ENCODE measurements at places on chromosomes 16 and 17.

DNA sequence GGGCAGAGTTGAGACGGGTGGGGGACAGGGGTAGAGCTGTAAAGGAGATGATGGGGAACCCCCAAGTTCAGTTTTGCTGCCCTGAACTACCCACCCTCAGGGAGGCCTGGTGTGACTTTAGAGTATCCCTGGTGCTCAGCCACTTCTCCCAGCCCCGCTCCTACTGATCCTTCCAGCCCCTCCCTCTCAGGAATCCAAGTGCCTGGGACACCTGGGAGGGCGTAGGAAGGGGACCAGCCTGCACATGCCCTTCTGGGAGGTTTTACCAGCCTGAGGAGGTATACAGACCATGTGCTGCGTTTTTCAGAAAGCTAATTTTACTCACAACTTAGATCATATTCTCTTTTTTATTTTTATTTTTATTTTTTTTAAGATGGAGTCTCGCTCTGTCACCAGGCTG, 4.1 kb downstream of the ST6GALNAC2 start:
- no peak for DNase-seq

GRCh38 chr17:58306131-58306951, 22.3 kb downstream of the TSPOAP1 start:
- no peak for DNase-seq

DNA sequence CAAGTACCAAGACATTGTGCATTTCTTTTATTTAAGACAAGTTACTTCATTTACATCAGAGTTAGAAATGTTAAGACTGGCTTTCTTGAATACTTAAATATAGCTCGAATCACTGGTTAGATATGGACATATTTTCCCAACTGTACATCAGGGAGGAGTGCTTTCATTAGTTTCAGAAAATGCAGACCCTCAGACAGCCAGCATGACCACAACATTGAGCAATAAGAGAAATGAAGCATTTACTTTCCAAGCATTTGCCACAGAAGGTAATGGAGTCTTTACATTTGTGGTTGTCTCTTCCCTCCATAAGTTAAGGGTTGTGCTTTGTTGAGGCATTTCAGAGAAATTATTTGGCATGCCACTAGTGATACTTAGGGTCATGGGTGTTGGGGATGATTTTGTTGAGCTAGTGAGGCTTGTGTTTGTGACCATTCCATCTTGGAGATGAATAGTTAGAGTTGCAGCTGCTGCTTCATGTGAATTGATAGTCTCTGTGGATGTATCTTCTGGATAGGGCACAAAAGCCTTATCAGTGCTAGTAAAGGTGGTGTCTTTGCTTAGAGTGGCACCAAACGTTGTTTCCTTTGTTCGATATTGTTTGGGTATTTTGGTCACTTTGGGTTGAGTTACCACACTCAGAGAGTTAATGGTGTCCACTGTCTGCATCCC, 2.1 kb downstream of the OMG start:
- DNase-seq = no peak

DNA sequence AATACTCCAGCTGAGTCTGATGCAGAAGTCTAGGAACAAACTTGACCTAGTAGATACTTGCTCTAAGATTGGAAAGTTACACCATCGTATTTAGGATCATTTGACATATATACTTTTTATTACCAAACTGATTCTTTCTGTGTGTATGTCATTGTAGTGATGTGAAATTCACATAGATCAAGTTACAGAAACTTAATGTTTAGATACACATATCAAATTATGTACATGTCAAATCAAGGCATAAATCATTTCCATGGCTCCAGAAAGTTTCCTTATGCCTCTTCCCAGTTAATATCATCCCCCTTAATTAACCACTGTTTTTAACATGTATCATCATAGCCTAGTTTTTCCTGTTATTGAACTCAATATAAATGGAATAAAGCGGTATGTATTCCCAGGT, 292.0 kb upstream of the CDH11 start:
- DNase-seq = no peak

- no peak for DNase-seq
These were observed 1.7 kb upstream of the NPB start for GRCh38 chr17:81900181-81900820.

DNA sequence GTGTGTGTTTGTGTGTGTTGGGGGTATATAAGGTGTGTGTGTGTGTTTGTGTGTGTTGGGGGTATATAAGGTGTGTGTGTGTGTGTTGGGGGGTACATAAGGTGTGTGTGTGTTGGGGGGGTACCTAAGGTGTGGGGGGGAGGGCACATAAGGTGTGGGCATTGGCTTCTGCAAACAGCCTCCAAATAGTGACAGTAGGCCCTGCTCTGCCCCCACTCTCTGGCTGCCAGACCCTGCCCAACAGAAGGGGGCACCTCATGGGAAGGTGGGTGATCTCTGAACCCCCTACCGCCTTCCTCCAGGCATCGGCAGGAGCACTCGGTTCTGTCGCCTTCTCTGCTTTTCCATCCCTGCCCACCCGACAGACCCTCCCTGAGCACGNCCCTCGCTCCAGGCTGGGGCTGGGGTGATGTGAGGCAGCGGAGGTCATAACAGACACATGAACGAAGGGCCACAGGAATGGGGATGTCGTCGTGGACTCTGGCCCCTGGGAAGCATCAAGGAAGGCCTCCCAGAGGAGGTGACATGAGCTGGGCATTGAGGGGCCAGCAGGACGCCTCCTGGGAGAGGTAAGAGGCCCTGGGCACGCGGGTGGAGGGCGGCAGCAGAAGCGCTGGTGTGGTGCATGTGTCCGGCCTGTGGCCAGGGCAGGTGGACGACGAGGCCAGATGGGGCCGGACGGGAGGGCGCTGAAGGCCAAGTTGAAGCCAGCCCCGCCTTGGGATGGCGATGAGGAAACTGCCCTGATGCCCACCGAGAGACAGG, 136.6 kb upstream of the RPH3AL start:
- DNase-seq = no peak

DNA sequence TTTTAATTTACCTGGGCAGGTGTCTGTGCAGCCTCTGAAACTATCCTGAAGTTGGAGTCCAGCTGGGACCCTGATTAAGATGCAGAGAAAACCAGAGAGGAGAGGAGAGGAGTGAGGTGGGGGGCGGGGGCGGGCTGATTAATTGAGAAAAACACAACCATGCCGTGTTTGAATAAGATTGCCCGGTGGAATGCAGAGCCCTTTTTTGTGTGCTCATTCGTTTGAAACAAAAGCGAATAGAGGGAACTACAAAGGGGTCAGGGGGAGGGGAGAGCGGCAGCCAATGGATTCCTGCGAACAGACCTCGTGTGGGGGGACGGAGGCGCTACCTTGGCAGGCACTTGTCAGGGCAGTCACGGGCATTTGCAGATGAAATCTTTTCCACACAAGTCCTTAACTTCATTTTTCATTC, 355.8 kb downstream of the SOX9 start:
- no peak for DNase-seq

DNA sequence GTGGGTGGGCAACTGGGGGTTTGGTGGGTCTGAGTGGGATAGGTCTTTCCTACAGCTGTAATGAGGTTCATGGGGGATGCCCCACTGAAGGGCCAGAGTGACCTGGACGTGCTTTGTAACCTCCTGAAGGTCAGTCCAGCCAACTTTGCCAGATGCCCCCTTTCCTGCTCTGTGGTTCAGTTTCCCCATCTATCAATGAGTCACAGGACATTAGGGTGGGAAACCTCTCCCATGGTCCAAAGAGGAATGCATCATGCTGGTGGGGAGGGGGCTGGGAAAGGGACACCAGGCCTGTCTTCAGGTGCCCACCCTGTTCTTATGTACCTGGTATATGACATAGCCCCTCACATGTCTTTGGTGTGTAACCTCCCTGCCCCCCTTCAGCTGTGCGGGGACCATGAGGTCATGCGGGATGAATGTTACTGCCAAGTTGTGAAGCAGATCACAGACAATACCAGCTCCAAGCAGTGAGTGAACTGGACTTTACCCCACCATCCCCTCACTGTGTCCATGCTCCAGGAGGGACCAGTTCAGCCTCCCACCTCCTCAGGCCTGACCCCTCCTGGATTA, 24.0 kb upstream of the ALKBH5 start:
- DNase-seq = no peak

DNA sequence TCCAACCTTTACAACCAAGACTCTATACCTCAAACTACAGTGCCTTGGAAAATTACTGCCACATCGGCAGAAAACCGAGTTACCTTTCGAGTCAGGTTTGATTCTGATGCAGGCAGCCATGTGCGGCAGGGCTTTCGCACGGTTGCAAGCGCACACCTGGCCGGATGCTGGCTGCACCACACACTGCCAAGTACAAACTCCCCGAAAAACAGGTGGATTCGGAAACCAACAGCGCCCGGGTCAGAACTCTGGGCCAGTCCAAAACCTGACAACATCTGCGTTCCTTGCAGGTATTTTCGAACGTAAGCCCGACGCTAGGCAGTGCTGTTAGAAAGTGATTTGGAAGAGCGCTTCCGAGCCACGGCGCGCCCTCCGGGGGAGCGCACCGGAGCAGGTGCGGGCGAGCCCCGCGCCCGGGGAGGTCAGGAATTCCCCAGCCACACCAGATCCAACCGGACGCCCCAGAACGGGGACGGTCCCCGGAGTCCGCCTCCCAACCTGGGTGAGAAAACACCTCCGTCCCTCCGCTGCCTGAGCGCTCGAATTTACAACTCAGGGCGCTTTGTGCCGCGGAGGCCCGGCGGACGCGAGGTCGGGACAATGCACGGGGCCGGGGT, 1.2 kb downstream of the USP7 start:
- DNase-seq = no peak

DNA sequence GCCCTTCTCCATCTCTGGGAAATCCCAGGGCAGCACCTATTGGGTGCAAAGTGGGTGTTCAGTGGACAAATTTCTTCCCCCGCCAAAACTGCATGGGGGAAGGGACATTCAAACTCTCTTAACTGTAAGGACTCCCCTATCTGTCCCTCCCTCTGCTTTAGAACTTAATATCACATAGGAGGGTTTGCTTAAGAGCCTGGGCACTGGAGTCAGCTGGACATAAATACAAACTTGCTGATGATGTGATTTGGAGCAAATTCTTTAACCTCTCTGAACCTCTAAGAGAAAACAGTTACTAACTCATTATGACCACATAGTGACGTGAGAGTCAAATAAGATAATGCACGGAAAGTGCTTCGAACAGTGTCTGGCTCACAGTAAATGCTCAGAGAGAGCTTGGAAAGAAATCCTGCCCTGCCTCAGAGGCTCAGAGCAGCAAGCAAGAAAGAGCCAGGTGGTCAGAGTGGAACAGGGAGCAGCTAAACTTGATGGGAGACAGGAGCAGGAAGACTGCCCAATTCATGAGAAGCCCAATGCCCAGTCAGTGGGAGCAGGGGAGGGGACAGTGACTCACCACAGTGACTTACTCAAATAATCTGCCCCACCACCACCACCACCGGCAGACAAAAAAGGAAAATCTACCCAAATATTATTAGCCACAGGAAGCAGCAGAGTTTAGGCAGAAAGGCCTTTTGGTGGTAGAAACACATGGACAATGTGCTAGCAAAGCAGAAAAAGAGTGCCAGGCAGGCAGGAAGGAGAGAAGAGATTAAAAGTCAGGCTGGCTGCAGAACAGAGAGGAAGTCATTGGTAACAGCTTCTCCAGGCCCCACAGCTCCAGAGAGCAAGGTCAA, 23.9 kb upstream of the CCL1 start:
- DNase-seq = no peak

GRCh38 chr17:80026359-80027042, 9.2 kb downstream of the TBC1D16 start:
- no peak for DNase-seq

DNA sequence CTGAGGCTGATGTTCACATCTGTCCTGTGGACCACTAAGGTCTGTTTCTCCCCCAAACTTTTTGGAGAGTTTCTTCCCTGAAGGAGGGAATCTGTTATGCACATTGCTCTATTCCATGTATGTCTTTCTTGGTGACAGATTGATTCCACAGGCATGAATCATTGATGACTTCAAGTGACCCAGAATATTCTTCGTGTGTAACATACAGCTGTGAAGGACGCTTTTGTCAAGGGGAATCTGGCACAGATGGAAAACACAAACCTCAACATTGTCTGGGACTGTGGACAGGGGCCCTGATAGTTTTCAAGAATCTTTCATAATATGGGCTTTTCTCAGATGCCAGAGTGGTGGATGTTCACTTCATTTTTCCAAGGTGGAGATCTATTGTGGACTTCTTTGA, 223.1 kb upstream of the MAF start:
- no peak for DNase-seq

- DNase-seq = no peak
These were observed 212.7 kb downstream of the CPPED1 start for GRCh38 chr16:12590963-12591362.

DNA sequence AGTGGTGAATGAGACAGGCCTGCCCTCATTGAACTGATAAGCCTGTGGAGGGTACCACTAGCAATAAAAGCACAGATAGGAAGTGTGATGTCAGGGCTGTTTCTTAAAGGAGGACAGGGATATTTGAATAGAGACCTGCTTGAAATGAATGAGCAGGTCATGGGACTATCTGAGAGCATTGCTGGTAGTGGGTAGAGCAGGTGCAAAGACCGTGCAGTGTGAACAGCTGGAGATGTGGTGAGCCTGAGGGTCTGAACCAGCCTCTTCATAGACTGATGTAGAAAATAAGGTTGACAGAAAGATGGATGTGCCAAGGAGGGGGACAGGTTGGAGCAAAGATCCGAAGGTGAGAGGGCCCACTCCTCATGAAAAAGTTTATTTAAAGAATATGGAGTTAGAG, 2.4 kb downstream of the NUP93 start:
- DNase-seq = no peak

DNA sequence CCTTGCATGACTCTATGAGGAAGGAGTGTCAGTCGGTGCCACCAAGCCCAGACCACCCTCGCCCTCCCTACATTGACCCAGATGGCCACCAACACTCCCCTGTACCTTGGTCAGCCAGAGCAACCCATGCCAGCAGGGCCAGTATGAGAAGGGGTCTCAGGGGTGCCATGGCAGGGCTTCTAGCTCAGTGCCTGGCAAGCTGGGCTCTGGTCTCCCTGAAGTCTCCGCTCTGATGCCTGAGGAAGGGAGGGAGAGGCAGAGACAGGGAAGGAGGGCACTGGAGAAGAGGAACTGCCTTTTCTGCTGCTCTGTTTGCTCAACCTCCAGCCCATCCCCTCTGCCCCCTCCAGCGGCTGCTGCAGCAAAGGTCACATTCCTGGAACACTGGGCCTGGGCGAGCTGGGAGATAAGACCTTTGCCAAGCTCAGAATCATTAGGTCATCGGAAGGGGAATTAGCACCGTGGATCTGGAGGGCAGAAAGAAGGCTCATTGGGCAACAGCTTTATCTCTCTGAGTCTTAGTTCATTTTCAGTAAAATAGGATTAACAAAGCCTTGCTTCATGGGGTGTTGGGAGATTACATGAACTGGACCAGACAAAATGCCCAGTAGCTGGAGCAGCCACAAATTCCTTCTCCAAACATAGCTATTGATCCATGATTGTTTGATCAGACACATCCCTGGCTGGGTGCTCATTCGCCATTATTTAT, at the start of gene VTN:
TSS of gene VTN (minus strand) at position 273 of the 709 bp plus-strand sequence. CDS start at position 169, 104 bp downstream.
- DNase-seq = no peak

- no peak for DNase-seq
These were observed 18.9 kb downstream of the TMEM94 start for GRCh38 chr17:75475144-75475835.

DNA sequence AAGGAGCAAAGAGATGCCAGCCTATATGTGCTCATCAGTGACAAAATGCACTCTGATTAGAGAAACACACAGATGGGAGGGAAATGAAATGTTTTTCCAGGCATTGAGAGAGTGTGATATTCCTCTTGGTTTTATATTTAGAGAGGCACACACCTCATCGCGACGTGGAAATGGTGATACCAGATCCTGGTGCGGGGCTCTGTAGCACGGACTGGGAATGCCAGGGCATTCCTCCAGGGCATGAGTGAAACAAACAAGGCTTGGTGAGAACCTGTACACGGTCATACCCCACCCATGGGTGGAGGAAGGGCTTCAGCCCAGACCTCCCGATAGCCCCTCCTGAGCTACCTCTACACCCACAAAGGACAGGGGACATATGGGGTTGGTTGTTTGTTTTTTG, 280.2 kb downstream of the C16orf95 start:
- DNase-seq = no peak
